Right lobe of liver (tissue), 6 donors: ENCODE measurements at places on chromosomes 6 and 20. TPM values are rescaled to one million over a fixed set of nuclear protein-coding genes. Genes with fewer than 3 reads are reported as not detected.
A peak's percentile ranks its signal among the peaks of the same experiment; 100 is the strongest.

The FAXC gene
- total RNA-seq: not detected

DNA sequence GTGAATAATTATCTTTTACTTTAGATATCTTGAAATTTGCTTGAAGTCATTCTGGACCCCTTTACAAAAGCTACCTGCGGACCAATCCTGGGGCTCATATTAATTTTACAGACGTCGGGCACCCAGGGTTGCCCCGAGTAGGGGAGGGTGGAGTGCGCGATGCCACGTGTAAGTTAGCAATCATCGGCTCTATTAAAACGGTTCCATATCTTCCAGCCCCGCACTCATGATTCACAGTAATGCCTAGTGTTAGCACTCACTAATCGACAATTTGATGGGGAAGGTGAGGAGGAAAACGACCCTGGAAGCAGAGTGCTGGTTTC lies 34.9 kb upstream of the TCF21 start:
- DNase-seq: no peak

GRCh38 chr6:24752503-24752902 lies 22.2 kb upstream of the GMNN start:
- DNase-seq: no peak

- DNase-seq: no peak
Observed at GRCh38 chr6:53377289-53377688, 28.5 kb upstream of the ELOVL5 start.

DNA sequence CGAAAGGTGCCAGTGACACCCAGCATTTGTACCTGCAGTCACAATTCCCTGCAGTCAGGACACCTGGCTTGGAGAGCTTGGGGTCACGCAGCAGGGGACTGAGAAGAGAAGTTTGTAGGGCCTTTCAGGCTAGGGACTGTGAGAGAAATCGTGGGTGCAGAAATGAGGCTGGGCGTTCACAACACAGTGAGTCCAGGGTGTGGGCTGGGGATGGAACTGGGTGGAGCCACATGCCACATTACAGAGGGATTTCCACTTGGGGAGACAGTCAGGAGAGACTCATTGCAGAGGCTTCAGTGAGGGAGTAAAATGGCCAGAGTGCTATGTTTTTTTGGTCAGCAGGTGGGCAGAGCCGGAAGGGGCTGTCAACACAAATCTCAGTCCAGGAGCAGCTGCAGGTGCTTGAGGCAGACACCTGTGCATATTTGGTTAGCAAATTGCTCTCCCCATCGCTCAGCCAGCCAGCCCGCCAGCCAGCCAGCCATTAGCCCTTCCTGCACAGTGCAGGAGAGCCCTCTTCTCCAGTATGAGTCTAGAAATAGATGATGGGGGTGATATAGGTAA lies 7.4 kb downstream of the ITPR3 start:
- DNase-seq: no peak

DNA sequence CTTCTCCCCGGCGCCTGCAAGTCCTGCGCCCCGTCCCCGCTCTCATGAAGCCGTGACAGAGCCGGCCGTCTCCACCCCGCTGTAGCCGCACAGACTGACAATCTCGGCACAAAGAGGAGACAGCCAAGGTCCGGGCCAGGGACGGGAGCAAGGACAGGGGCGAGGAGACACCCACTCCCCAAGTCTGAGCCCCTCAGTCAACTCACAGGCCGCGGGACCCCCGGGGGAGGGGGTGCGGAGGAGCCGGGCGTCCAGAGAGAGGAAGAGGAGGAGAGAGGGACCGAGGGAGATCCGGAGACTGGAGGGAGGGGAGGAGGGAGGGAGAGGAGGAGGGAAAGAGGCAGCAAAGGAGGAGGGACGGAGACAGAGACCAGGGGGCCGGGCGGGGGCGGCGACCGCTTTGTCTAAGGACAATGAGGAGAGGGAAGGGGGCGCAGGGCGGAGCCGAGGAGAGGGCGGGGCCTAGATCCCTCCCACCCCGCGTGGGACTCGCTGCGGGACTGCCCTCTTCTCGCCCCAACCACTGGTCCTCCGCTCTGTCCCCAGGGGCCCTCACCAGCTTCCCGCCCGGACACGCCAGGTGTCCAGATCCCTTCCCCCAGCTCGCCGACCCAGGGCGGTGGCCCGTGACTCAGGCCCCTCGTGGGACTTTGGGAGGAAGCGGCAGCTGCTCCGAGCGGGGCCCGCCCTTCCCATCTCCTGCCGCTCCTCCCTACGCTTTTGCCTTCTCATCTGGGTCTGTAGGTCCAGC lies 638 bp upstream of the PPP1R18 start:
- DNase-seq: peak; percentile 91

GRCh38 chr6:100905067-100905466 lies 23.9 kb upstream of the ASCC3 start:
- DNase-seq: no peak

- DNase-seq: no peak
Observed at GRCh38 chr6:106820412-106820852, 154.1 kb downstream of the CD24 start.

GRCh38 chr6:155795173-155795796 lies 339.6 kb upstream of the NOX3 start:
- no peak for DNase-seq
